ENCODE measurements at places on chromosomes 3 and 15.

DNA sequence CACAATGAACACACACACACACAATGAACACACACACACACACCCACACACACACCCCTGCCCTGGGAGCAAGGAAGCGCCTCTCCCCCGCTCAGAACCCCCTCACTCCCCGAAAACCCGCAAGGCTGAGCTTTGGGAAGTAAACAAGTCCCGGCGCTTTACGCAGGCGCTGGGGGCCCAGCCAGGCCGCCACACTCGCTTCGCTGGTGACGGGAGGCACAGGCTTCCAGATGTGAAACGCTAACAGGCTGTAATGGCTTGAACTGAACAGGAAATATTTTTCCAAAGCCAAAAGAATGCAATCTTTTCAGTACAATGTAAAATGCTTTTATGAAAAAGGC, 122.7 kb upstream of the IGF1R start:
- no peak for DNase-seq

DNA sequence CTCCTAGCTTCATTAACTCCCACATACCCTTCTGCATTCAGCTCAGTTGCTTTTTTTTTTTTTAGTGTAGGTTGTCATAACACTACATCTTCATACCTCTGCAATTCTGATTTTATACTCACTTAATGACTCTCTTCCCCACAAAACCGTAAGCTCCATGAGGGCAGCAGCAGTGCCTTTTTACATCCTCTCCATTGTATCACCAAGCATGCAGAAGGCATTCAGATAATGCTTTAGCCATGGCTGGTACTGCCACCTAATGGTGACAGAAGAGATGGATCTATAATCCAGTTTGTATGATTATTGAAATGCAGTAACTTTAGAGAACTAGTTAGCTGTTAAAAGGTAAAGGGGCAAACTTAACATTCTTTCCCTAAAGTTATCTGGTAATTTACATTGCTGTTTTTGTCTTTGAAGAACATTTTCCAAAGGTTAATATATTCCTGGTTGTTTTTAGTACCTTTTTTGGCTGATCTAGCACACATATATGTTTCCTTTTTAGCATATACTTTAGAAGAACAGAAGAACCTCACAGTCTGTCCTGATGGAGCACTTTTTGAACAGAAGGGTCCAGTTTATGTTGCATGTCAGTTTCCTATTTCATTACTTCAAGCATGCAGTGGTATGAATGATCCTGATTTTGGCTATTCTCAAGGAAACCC, 36.8 kb downstream of the ATP1B3 start:
- peak; percentile 40 for DNase-seq

DNA sequence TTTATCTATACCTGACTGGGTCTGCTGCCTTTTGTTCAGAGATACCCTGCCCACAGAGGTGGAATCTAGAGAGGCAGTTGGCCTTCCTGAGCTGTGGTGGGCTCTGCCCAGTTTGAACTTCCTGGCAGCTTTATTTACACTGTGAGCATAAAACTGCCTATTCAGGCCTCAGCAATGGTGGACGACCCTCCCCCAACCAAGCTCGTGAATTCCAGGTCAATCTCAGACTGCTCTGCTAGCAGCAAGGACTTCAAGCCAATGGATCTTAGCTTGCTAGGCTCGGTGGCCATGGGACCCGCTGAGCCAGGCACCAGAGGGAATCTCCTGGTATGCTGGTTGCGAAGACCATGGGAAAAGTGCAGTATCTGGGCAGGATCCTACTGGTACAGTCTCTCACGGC, 270.2 kb downstream of the CADM2 start:
- no peak for DNase-seq

- DNase-seq, result peak; percentile 60
Observed at GRCh38 chr3:55480911-55481743, 6.0 kb downstream of the WNT5A start.

DNA sequence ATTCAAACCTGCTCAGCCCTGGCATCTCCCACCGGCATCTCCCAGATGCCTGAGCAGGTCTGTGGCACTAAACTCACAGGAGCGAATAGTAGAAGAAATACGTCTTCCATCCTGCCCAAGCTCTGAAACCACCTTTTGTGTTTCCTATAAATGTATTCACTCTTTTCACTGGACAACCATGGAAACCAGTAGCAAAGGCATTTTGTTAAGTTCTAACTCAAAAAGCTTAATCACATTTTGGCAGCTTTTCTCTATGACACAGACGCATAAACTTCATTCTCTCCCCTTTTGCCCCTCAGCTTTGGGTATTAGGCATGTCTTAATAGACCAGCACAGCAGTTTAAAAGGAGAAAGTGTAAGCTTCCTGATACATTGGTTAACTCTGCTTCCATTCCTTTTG, 24.5 kb upstream of the ARNT2 start:
- DNase-seq, result no peak

DNA sequence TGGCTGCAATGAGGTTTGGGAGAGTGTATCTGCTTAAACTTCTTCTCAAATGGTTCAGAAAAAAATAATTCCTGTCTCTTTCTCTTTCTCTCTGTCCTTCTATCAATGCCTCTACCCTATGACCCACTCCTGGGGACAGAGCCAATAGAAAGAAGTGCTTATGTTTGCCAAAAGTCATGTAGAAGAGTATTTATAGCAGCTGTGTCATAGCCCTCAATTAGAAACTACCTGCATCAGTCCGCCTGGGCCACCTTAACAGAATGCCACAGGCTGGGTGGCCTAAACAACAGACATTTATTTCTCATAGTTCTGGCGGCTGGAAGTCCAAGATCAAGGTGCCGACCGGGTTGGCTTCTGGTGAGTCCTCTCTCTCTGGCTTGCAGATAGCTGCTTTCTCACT, 92.5 kb downstream of the HMG20A start:
- no peak for DNase-seq

- no peak for DNase-seq
Observed at GRCh38 chr3:192843723-192844485, 73.8 kb downstream of the MB21D2 start.

GRCh38 chr3:123672429-123673146, 87.7 kb upstream of the HACD2 start:
- DNase-seq, result no peak

GRCh38 chr3:112734171-112734570, 93.2 kb upstream of the CCDC80 start:
- DNase-seq, result no peak

- no peak for DNase-seq
Observed at GRCh38 chr3:159928666-159929065, 60.0 kb upstream of the IL12A start.

GRCh38 chr15:53634517-53635106, 124.9 kb downstream of the WDR72 start:
- DNase-seq, result no peak

- no peak for DNase-seq
Observed at GRCh38 chr15:68389936-68390817, 41.8 kb downstream of the ITGA11 start.

DNA sequence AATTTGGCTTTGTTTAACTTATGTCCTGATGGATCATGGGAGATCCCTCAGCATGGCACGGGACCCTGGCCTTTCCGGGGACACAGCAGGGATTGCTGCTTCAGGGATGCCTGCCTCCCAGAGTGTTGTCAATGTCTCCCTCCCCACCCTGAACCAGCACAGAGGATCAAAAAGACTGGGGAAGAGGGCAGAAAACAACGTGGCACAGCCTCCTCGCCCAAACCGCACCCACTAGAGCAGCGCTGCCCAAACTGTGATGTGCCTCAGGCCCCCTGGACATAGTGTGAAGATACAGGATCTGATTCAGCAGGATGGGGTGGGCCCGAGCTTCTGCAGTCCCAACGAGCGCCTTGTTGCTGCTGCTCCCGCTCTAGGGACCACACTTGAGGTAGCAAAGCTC, 34.5 kb downstream of the SLC6A20 start:
- DNase-seq, result no peak

DNA sequence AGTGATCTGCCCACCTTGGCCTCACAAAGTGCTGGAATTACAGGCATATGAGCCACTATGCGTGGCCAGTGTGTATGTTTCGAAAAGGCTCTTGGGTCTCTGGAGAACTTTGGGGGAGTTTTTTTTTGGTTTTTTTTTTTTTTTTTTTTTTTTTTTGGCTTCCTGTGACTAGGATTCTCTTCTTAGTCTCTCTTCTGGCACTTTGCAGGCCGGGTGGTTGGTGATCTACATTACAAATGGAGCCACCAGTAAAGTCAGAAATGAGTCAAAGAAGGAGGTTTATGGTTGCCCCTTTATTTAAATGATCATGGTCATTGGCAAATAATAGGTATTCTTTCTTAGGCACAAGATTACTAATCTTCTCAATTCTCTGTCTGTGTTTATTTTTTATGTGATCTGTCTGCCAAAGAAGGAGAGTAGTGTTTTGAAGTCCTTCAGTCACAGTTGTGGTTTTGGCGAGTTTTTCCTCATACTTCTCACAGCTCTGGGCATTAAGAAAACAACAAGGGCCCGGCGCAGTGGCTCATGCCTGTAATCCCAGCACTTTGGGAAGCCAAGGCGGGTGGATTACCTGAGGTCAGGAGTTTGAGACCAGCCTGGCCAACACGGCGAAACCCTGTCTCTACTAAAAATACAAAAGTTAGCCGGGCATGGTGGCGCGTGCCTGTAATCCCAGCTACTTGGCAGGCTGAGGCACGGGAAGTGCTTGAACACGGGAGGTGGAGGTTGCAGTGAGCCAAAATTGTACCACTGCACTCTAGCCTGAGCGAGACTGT, 38.3 kb downstream of the PDE8A start:
- DNase-seq, result peak; percentile 33

DNA sequence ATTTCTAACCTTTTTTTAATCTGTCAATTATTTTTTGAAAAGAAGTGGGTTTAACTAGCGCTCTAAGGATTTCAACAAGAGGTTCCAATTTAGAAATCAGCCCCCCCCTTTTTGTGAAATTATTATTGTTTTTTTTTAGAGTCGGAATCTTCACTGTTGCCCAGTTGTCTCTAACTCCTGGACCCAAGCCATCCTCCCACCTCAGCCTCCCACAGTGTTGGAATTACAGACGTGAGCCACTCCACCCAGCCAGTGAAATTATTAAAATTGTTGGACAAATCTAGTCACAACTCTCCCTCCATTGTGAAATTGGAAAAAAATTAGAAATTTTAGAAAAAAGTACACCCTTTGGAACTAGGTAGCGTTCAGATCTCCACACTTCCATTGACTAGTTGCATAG, 2.5 kb downstream of the AKAP13 start:
- no peak for DNase-seq

GRCh38 chr3:178147001-178147400, 389.2 kb upstream of the KCNMB2 start:
- DNase-seq, result no peak

DNA sequence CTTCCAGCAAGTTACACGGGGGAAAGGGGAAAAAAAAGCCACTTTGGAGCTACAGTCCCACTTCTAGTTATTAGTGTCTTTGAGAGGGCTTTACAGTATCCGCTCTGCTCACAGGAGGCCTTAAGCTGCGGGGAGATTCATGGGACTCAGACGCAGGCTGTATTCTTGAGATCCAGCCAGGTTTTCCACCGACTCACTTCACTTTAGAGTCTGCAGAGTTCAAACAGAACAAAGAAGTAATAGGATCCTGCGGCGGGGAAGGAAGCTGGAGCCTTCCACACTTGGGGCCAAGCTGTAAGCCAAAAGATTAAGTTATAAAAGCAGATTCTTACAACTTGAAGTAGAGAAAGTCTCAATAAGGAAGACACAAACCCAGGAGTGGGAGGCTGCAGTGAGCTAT, 60.2 kb upstream of the FAM174B start:
- peak; percentile 62 for DNase-seq

- no peak for DNase-seq
Observed at GRCh38 chr15:73349191-73349590, 19.6 kb downstream of the HCN4 start.

DNA sequence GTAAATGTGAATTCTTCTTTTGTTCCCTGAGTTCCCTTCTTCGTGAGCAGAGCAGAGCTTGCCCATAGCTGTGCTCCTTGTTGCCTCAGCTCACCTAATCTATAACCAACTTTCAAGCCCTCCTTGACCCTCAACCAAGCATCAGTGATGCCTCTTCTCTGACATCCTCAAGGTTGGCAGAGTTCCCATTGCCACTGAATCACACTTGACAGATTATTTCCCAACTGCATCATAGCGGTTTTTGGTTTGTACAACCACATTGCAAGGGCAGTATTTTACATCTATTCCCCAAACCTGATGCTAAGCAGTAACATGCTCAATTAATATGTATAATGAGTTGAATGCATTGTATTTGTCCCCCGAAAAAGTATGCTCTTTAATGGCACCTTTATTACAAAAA, 133.0 kb upstream of the SNTN start:
- DNase-seq, result no peak

DNA sequence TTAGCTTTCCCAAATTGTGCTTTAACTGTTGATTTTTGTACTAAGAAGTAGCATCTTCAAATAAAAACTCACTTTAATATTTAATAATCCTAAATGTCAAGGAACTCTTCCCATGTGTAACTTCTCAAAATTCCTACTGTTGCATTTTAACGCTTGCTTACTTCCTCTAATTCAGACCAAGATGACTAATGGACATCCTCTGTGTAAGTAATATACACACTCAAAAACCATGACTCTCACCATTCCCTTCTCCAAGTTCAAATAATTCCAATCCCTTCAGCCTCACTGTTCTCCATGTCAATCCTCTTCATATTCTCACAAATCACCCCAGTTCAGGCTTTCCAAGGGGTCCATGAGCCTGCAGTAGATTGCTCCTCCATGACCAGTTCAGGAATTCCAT, 13.0 kb downstream of the MRPL46 start:
- no peak for DNase-seq

GRCh38 chr3:127235706-127236105, 42.8 kb downstream of the PRR23E start:
- DNase-seq, result no peak

DNA sequence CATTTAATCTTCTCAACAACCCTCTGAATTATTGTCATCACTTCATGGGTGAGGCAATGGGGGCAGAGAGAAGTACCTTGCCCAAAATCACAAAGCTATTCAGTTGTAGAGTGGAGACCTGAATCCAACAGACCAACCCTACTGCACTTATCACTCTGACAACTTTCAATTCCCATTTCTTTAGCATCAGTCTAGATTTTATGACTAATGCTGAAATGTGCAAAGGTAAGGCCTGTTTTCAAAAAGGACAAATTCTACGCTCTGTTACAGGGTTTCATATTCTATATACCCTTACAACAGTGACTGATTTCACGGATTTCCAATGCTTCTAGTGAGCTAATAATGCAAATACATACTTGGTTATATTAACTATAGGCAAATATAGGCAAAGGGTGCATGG, 286.0 kb downstream of the ADAMTS17 start:
- no peak for DNase-seq

All from thyroid gland (tissue), 4 donors.